ENCODE measurements at places on chromosomes 2 and 18. TPM values are rescaled to one million over a fixed set of nuclear protein-coding genes. Genes with fewer than 3 reads are reported as not detected.

The PARD3B gene
- not detected for polyA plus RNA-seq

The CHRNA1 gene
- not detected for polyA plus RNA-seq

The REG3G gene
- not detected for polyA plus RNA-seq

The DSG1 gene
- not detected for polyA plus RNA-seq

The SAG gene
- 0.87 TPM for polyA plus RNA-seq

The HAAO gene
- 15.0 TPM for polyA plus RNA-seq

The FAM124B gene
- 2.1 TPM for polyA plus RNA-seq

The CHRNG gene
- not detected for polyA plus RNA-seq

The TIGD1 gene
- polyA plus RNA-seq: 2.1 TPM

The STEAP3 gene
- polyA plus RNA-seq: 3.0 TPM

- H3K36me3 ChIP-seq: peaks cover 4% of the 10 kb centered on the region
- peak overlapping the region; percentile 82 for H3K27ac ChIP-seq
- peak overlapping the region; percentile 98 for H3K4me3 ChIP-seq
Observed at GRCh38 chr2:55418512-55419232, 984 bp downstream of the CCDC88A start.

- no peaks in the 10 kb centered on the region for H3K27me3 ChIP-seq
- DNase-seq: no peak
- H3K4me3 ChIP-seq: no peak overlapping the region
- no peak overlapping the region for H3K27ac ChIP-seq
Observed at GRCh38 chr2:242022550-242023290, 153.2 kb downstream of the RTP5 start.

DNA sequence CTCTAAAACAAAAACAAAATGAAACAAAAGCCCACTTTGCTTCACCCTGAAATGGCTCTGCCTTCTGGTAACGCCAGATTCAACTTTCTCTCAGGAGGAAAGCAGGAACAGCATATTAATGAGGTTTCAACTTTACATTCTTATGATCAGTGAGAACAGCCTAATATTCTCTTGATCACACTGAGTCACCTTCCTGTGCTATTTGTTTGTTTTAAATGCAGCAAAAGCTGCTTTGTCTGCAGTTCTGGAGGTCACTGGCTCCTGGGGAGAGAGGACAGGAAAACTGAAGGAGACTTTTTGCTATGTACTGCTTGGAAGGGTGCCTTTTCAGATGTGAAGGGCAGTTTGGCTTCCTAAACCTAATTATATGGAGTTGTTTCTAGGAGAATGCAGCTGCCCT is 48.1 kb downstream of the MAIP1 start:
- H3K27me3 ChIP-seq: no peaks in the 10 kb centered on the region
- H3K36me3 ChIP-seq: no peaks in the 10 kb centered on the region
- no peak for DNase-seq
- H3K27ac ChIP-seq: no peak overlapping the region

DNA sequence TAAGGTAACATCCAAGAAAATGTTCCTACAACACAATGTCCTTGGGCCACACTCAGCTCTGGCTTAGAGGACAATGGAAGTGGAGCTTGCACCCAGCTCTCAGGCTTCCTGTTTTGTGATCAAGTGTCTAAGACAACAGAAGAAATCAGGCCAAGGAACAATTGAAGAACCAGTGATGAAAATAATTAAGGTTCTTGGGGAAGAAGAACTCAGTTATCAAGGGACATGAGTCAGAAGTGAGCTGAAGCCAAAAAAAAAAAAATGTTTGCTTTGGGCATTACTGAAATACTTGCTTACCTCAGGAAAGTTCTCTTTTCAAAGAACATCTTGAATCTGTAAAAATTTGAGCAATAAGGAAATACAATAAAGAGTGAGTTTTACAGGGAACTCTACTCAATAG is 299.0 kb downstream of the FBXO15 start:
- no peaks in the 10 kb centered on the region for H3K36me3 ChIP-seq
- no peak for DNase-seq
- H3K4me1 ChIP-seq: no peaks in the 10 kb centered on the region
- no peaks in the 10 kb centered on the region for H3K27me3 ChIP-seq

DNA sequence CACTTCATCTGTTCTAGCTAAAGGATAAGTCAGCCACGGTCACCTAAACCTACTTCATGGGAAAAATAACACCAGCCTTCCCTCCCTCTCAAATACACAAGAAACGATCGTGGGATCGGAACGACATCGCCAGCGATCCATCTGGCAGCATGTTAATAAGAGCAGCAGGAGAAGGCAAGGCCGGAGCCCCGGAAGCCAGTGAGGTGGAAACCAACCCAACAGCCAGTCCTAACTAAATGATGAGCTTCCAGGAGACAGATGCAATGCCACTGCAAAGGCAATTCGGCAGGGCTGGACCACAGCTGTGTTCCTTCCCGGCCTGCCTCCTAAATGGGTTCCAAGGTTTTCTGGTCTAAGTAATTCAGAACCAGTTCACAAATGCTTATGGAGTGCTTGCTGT is 117.5 kb downstream of the TMEM163 start:
- H3K27ac ChIP-seq: no peak overlapping the region
- H3K36me3 ChIP-seq: no peaks in the 10 kb centered on the region
- H3K4me3 ChIP-seq: no peak overlapping the region
- DNase-seq: no peak
- no peaks in the 10 kb centered on the region for H3K4me1 ChIP-seq

- H3K36me3 ChIP-seq: no peaks in the 10 kb centered on the region
- H3K4me1 ChIP-seq: peaks cover 17% of the 10 kb centered on the region
- DNase-seq: no peak
- no peaks in the 10 kb centered on the region for H3K27me3 ChIP-seq
- no peak overlapping the region for H3K4me3 ChIP-seq
Observed at GRCh38 chr2:219273937-219274336, 5.2 kb upstream of the DNAJB2 start.

DNA sequence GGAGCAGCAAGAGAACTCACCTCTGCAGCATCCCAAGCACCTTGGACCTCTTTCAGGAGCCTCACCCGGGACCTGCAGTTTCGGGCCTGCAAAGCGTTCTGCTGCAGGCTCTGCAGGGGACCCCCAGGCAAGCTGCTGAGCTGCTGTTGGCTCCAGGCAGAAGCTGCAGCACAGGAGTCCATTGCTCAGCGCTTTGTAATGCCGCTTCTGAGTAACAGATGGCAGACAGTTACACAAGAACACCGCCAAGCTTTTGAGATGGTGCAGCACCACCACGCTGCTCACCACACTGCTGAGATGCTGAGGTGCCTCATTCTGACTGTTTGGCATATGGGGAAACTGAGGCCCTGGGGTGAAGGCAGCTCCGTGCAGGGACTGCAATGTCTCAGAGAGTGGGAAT is 1.9 kb upstream of the GALNT14 start:
- H3K27me3 ChIP-seq: peaks cover 18% of the 10 kb centered on the region
- H3K4me3 ChIP-seq: no peak overlapping the region

GRCh38 chr2:131029812-131030211 is 63.4 kb downstream of the FAM168B start:
- H3K36me3 ChIP-seq: no peaks in the 10 kb centered on the region
- no peak for DNase-seq
- no peaks in the 10 kb centered on the region for H3K4me1 ChIP-seq

DNA sequence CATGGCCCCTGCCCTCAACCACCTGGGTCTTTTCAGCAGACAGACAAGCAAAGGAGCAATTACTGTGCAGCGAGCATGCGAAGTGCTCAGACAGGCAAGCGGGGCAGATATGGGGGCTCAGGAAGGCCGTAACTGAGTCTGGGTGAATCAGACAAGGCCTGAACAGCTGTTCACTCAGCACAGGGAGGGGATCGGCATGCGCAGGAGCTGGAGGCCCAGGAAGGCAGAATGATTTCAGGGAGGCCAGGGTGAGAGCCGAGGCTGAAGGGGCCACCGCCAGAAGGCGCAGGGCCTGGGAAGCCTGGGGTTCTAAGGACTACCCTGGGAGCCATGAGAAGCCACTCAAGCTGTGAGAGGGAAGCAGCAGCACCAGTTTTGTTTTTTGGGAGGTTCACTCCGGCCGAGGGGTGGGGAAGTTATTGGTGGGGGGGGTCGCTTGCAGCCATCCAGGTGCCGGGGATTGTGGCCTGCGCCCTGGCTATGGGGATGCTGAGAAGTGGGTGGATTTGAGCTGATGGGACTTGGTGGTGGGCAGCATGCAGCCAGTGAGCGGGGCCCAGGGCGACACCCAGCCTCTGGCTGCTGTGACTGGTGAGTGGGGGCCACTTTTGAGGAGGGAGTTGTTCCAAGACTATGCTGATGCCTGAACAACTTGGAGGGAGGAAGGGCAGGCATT is 132.2 kb downstream of the TSN start:
- H3K27ac ChIP-seq: no peak overlapping the region
- DNase-seq: no peak
- no peak overlapping the region for H3K4me3 ChIP-seq

DNA sequence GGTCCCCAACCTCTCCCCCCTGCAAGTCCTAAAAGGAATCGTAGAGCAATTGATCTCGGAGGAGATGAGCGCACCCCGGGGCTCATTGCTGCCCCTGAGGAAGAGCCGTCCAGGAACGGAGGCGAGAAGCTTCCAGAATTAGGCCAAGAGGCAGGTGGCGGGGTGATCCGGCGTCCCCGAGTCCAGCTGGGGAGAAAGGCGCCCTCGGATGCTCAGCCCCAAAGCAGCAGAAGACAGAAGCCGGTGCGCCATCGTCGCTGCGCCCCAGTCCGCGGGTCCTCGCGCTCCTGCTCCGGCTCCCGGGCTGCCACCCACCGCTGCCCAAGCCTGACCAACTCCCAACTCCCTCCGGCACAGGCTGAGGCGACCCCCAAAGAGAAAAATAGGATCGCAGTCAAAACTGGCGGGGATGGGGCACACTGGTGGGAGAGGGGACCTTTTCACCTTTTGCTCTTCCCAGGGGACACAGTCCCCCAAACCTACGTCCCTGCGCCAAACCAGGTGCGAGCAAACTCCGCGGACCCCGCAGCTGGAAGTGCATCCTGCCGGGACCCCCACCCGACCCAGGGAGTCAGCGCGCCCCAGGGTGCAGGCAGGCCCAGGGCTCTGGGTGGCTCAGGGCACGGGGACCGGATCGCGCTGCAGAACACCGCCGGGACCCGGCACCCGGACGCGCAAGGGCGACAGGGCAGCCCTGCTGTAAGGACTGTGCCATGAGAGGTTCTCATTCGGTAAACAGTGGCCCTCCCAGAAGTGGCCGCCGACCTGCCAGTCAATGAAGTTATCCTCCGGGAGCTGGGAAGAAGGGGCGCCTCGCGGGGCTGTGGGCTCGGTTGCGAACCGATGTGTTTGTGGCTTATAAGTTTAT is 8.4 kb upstream of the MEIS1 start:
- H3K27me3 ChIP-seq: peaks cover 53% of the 10 kb centered on the region
- no peaks in the 10 kb centered on the region for H3K4me1 ChIP-seq
- H3K36me3 ChIP-seq: no peaks in the 10 kb centered on the region
- no peak overlapping the region for H3K4me3 ChIP-seq
- DNase-seq: no peak

- H3K27ac ChIP-seq: no peak overlapping the region
- peaks cover 100% of the 10 kb centered on the region for H3K36me3 ChIP-seq
- no peak for DNase-seq
- no peaks in the 10 kb centered on the region for H3K27me3 ChIP-seq
- H3K4me1 ChIP-seq: no peaks in the 10 kb centered on the region
Observed at GRCh38 chr2:9488583-9489547, 14.5 kb downstream of the IAH1 start.

GRCh38 chr2:219744600-219744999 is 117.2 kb downstream of the SLC4A3 start:
- no peak for DNase-seq
- H3K36me3 ChIP-seq: no peaks in the 10 kb centered on the region
- H3K4me3 ChIP-seq: no peak overlapping the region
- H3K27ac ChIP-seq: no peak overlapping the region

DNA sequence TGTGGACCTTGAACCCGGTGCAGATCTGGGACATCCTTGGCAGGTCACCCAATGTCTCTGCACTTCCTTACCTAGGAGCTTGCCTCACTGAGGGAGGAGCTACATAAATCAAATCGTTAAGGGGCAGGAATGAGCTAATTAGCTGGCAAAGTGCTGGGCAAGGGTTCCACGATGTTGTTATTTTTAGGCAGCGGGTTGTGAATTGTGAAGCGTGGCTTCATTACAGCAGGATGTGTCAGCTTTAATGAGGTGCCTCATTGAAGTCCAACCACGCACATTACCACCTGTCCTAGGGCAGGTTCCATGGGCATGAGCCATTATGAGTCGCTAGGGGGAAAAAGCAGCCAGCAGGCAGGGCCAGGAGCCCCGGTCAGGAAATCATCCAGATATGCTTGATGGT is 127.0 kb upstream of the AGAP1 start:
- DNase-seq: no peak
- H3K27ac ChIP-seq: no peak overlapping the region

DNA sequence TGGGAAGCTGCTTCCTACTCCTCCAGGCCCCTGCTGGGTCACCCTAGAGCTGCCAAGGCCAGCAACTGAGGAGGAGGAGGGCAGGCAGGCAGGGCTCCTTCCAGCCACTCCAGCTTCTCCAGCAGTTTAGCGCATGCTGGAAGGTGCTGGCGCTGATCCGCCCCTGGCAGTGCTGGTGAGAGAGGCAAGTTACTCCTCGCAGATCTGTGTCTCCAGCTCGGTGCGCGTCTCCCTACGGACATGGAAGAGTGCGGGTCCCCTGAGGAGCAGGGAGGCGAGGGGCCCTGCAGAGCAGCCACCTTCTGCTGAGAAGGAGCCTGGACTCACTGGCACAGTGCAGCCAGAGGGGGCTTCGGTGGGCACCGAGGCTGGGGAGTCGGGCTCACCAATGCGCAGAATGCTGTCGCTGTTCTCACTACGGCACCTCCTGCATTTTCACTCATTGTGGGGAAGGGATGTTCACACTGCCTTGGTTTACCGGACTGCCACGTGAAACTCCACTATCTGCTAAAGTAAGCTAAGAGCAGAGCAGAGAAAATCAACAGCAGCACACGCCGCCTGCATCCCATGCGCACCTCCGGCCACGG is 206.0 kb downstream of the HDAC4 start:
- peaks cover 85% of the 10 kb centered on the region for H3K36me3 ChIP-seq
- H3K27ac ChIP-seq: no peak overlapping the region
- no peaks in the 10 kb centered on the region for H3K27me3 ChIP-seq
- no peak overlapping the region for H3K4me3 ChIP-seq
- no peak for DNase-seq

GRCh38 chr2:46308081-46308480 is 10.9 kb downstream of the EPAS1 start:
- H3K4me3 ChIP-seq: no peak overlapping the region
- no peaks in the 10 kb centered on the region for H3K36me3 ChIP-seq
- no peaks in the 10 kb centered on the region for H3K4me1 ChIP-seq
- no peak overlapping the region for H3K27ac ChIP-seq
- peaks cover 20% of the 10 kb centered on the region for H3K27me3 ChIP-seq

DNA sequence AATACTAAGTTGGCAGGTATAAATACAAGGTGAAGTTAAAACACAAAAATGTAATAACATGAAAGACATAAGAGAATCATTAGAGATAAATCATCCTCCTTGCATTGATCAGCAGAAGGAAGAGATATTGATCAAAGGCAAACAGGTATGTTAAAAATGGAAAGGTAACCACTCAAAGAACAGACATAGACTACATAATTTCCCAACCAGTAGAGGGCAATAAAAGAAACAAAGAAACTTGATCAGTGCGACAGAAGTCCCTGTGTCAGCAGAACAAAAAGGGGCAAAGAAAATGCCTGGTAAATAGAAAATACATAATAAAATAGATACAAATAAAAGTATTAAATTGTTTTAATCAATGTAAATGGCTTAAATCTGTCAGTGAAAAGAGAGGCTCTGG is 53.6 kb downstream of the FAM228A start:
- H3K4me1 ChIP-seq: no peaks in the 10 kb centered on the region
- H3K4me3 ChIP-seq: no peak overlapping the region
- no peak overlapping the region for H3K27ac ChIP-seq
- H3K36me3 ChIP-seq: peaks cover 80% of the 10 kb centered on the region
- DNase-seq: no peak
